Stimulated activated CD4-positive, alpha-beta T cell treated with anti-CD3 and anti-CD28 coated beads, Interleukin-15, amount 100 ng/mL, for 1 hour (primary cell): ENCODE measurements at places on chromosomes 2 and 18.

DNA sequence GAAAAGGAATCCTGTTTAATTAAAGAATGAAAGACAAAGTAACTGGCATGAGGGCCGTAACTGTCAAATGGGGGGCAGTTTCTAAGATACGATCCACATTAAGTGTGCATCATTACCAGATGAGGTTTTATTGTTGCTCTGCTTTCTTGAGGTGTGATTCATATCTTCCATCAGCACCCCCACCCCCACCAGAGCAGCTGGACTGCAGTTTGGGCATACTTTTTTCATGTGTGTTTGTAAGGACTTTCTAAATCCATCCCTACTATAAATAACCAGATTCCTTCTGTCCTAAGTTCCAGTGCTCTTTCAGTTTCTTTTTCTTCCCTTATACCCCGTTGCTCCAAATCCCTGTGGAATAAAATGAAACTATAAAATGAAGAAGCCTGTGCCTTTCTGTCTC, 142.1 kb downstream of the CDCA7 start:
- DNase-seq, result no peak

DNA sequence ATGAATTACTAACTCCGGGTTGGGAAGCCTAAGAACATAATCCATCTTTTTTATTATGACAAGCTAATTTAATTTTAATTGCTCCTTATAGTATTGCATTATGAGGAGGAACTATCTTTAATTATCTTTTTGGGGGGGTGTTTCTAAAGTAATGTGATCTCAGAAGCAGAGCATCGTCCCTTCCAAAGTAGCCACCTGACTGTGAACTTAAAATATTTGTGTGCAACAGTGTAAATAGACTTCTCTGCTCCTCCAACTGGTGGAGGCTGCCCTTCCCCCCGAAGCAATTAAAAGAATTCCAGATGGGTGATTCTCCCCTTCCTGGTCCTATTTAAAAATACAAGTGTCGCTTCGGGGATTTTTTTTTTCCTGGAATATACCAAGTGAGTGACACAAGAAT, 55.7 kb downstream of the TCF7L1 start:
- DNase-seq, result no peak

DNA sequence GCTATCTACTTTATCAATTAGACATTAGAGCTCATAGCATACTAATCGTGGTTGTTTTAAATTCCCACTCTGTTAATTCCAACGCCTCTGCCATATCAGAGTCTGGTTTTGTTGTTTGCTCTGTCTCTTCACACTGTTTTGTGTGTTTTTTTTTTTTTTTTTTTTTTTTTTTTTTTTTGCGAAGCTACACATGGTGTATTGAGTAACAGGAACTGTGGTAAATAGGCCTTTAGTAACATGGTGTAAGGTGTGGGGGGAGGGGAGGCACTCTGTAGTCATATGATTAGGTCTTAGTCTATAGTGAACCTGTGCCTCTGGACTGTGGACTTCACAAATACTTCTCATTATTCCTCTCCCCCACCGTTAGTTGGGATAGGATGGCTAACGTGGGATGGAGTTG, 370.7 kb upstream of the RAB12 start:
- DNase-seq, result no peak

- no peak for DNase-seq
Observed at GRCh38 chr2:231583982-231584381, 8.7 kb upstream of the TEX44 start.

GRCh38 chr18:80109676-80110078, 615 bp downstream of the ADNP2 start:
- DNase-seq, result no peak

- DNase-seq, result no peak
Observed at GRCh38 chr2:215002500-215002899, 135.9 kb downstream of the ABCA12 start.

GRCh38 chr2:167057446-167057845, 169.2 kb downstream of the XIRP2 start:
- DNase-seq, result no peak

GRCh38 chr2:69701100-69701945, 40.6 kb upstream of the ANXA4 start:
- DNase-seq, result no peak

- DNase-seq, result no peak
Observed at GRCh38 chr2:5877360-5877759, 185.2 kb downstream of the SOX11 start.

DNA sequence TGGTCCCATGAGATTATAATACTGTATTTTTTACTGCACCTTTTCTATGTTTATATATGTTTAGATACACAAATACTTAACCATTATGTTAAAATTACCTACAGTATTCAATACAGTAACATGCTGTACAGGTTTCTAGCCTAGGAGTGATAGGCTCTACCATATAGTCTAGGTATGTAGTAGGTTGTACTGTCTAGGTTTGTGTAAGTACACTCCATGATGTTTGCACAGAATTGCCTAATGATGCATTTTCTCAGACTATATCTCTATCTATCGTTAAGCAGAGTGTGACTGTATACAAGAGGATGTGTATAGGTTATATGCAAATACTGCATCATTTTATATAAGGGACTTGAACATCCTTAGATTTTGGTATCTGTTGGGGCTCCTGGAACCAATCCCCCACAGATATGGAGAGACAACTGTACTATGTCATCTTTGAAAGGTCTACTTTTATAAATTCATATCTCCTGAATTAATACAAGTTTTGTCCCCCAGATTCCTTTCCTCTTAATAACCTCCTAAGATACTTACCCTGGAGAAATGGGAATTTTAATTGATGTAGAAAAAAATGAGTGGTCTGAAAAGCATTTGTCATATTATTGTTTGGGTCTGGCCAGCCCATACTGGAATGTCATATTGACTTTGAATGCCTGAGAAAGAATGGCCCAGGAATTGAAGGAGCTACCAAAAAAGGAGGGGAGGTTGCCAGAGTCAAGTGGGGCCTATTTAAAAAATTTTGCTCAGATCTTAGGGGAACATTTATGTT, 36.6 kb downstream of the EHBP1 start:
- DNase-seq, result no peak

DNA sequence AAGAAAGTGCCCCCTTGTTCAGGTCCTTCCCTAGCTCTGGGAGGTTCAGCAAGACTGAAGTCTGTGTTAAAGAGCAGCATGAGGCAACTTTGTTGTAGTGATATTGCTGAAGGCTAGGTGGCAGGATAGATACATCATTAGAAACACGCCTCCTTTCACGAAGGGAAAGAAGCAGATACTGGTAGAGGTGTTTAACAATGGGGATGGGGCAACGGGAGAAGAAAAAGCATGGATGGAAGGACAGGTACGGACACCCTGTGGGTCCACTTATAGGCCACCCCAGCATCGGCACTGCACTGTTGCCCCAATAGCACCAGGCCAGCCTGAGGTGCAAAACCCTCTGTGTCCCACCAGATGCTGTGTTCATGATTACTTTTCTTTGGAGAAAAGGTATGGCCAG, 3.5 kb upstream of the IGFBP5 start:
- no peak for DNase-seq

GRCh38 chr18:56333839-56334238, 304.6 kb downstream of the TXNL1 start:
- DNase-seq, result no peak

DNA sequence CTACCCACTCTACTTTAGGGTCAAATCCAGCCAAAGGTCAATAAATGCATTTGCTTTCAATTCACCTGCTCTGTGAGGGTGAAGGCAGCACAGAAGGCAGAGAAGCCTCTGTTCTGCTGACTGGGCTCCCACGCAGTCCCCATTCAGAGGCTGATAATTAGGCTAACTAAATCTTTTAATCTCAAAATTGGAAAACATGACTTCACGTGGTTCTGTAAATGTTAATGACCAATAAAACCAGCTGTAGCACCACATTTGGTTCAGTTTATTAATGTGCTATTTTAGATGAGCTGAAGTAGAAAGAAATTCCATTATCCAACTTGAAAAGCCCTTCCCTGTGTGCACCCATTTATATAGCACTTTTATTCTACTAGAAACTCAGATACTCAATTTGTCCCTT, 310.6 kb downstream of the C1D start:
- no peak for DNase-seq

GRCh38 chr18:1014509-1014908, 109.8 kb downstream of the ADCYAP1 start:
- no peak for DNase-seq

DNA sequence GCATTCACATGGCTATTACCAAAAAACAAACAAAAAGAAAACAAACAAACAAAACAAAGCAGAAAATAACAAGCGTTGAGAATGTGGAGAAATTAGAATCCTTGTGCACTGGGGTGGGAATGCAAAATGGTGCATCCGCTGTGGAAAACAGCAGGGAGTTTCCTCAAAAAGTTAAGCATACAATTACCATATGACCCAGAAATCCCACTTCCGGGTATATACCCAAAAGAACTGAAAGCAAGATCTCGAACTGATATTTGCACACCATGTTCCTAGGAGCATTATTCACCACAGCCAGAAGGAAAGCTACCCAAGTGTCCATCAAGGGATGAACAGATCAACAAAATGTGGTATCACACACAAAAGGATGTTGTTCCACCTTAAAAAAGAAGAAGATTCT, 17.9 kb upstream of the TEX51 start:
- DNase-seq, result no peak

DNA sequence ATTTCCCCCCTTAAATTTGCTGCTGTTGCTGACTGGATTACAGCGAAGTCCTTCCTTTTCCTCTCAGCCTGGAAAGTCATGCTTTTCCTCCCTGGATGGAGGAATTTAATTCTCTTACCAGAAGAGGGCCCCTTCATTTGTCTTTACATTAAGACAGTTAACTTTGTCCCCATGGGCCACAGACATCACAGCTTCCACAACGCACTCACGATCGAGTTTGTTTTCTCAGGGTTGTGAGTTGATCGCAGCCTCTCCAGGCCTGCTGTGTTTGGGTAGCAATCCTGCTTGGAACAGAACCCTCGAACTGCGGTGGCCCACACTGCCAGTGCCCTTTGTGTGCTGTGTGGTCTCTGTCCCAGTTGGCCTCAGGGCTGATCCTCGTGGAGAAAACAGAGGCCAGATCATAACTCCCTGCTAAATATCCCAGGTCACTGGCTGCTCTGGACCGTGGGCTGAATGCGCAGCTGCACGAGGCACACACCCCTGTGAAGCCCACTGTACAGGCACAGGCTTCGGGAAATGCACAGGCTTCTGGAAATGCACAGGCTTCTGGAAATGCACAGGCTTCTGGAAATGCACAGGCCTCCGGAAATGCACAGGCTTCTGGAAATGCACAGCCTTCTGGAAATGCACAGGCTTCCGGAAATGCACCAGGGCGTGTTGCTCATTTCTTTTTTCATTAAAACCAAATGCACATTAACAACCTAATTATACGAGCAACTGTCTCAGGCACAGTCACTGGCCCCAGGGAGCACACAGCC, 2.2 kb upstream of the PDIA6 start:
- no peak for DNase-seq

DNA sequence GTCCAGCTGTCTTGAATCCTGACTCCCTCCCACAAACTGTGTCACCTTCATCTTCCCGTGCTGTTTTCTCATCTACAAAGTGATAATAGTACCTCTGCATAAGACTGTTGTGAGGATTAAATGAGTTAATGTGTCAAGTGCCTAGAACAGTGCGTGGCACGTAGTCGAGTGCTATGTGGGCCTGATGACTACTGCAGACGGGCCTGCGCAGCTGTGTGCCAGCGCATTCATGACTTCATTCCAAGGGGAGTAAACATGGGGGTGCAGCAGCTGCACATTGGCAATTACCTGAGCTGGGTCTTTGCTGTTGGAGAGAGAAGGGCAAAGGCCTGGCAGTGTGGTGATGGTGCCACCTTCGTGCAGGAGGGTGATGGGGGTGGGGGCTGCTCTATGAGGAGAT, 5.0 kb downstream of the TEX44 start:
- DNase-seq, result no peak

DNA sequence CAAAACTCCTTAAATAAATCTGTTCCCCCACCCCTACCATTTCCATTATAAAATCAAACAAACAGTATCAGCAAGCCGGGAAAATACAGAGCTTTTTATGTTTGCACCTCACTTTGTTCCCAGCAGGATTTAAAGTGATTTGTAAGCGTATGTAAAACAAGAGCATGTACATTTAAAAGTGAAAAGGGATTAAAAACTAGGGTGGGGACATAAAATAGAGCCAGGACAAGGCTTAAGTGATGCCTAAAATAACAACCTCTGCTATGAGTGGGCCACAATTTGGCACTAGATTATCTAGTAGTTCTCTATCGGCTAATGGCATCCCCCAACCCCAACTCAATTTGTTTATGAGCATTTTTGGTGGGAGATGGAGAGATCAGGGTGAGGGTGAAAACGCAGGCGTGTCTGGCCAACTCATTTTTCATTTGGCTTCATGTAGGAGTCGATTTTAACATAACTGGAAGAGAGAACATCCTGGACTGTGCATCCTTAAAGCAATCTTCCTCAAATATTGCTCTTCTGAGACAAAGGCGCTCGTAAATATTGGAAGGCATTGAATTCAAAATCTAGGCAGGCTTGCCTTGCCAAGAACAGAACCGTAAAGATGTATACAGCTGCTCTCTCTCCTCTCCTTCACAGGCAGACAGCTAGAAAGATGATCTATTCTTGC, 34.5 kb upstream of the TSPYL6 start:
- DNase-seq, result no peak

GRCh38 chr2:28678175-28678855, 73.3 kb upstream of the PPP1CB start:
- DNase-seq, result no peak

GRCh38 chr2:40353231-40353630, 98.7 kb downstream of the SLC8A1 start:
- DNase-seq, result no peak
